ENCODE measurements at places on chromosomes 6 and 20.

DNA sequence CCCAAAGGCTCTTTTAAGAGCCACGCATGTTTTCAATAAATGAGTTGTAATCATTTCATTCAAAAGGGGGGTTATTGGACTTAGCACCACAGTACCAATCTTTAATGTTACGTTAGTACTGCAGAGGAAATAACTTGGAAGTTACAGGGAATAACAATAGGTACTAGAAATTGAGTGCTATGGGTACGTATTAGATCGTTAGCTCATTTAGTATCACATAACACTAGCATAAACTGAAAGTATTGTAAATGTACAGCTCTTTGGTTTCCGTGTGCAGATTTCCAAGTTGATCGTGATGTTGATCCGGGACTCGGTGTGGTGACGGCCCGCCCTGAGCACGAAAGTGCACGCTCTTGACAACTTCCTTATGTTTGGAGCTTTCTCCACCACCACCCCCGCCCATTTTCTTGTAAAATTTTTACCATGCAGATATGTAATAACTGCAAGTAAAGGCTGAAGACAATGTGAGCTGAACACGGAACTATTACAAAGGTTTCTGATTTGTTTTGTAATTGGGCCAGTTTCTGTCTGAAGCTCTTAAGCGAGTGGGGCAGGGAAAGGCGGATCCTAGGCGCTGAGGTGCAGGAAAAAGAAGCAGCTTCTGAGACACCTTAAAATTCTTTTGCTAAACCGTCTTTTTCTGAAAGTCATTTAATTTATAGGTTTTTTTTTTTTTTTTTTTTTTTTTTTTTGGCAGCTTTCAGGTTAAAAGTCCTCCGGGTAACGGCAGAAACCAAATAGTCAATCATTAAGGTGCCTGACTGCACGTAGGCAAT, 71.5 kb downstream of the HFE start:
- peaks cover 28% of the 10 kb centered on the region for H3K4me1 ChIP-seq
- H3K36me3 ChIP-seq = peaks cover 3% of the 10 kb centered on the region
- H3K4me3 ChIP-seq = peak overlapping the region; percentile 74
- H3K27ac ChIP-seq = peak overlapping the region; percentile 97
- no peaks in the 10 kb centered on the region for H3K27me3 ChIP-seq
- peak; percentile 50 for DNase-seq

DNA sequence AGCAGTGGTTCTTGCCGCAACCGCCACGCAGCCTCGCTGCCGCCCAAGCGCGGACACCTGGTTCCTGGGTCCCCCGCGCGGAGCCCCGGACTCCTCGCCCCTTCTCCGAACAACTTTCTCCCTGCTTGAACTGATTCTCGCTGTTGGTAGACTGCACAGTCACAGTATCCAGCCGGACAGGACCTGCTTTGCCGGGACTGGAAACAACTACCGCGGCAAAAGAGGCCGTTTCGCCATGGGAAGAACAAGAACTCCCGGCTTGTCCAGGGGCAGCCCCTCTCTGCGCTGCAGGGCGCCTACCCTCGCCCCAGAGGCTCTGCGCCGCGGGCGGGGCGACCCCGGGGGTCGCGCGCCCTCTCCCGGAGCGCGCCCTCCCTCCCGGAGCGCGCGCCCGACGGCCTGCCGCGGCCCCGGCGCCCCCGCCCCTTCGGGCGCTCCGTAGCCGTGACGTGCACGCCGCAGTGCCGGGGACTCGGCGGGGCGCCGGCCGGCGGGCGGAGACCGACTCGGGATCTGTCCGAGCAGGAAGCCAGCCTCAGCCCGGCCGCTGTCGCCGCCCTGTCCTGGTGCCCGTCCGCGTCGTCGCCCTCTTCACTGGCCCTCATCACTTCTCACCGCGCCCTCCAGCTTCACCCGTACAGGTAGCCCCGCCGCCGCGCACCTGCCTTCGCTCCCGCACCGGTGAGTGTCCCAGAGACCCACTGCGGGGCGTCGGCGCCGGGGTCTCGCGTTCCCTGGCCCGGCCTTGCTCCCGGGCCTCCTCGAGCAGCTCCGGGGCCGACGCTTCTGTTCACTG, at the start of gene MYO6:
TSS of gene MYO6 (plus strand) at position 497 of the 796 bp plus-strand sequence. CDS start 68,309 bp downstream, outside the sequence.
- peak; percentile 38 for DNase-seq
- peak within 1 kb of the TSS; percentile 80 for H3K4me3 ChIP-seq
- peaks cover 4% of the 10 kb centered on the region for H3K27me3 ChIP-seq
- H3K27ac ChIP-seq = peak within 1 kb of the TSS; percentile 67

GRCh38 chr6:53065266-53066076, at the start of gene FBXO9:
Gene FBXO9, plus strand, starts transcription at chr6:53065404. Its CDS starts 386 bp downstream, at chr6:53065790.
- peak within 1 kb of the TSS; percentile 88 for H3K27ac ChIP-seq
- H3K36me3 ChIP-seq = no peaks in the 10 kb centered on the region
- peak; percentile 85 for DNase-seq
- H3K27me3 ChIP-seq = no peaks in the 10 kb centered on the region

- H3K27me3 ChIP-seq = no peaks in the 10 kb centered on the region
- no peak overlapping the region for H3K4me3 ChIP-seq
- H3K27ac ChIP-seq = no peak overlapping the region
- H3K4me1 ChIP-seq = no peaks in the 10 kb centered on the region
- no peak for DNase-seq
These were observed 44.1 kb upstream of the NT5E start for GRCh38 chr6:85405853-85406198.

DNA sequence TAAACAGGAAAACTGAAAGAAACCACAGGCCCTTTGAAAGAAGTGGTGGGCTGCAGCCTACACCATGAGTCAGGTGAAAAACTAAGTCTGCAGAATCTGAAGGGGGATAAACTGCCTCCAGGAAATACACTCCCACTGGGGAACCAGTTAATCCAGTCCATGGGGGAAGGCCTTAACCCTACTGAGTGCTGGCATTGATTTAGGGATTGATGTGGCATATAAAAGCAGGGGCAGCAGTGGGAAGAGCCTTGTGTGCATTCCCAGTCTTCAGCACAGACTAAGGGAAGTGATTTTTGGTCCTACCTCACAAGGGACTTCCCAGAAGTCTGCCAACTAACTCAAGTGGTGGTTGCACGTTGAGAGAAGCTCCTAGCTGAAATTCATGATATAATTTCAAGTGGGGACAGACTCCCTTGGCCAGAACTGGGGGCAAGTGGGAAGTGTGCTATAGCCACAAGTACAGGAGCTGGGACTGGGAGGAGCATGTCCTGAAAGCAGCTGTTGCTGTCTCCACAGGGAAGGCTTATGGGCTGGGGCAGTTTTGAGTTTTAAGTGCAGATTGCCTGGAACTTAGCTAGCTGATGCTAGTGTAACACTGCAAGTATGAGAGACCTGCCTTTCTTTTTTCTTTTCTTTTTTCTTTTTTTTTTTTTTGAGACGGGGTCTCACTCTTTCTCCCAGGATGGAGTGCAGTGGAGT, 31.2 kb downstream of the CITED2 start:
- H3K36me3 ChIP-seq = no peaks in the 10 kb centered on the region
- H3K4me1 ChIP-seq = peaks cover 22% of the 10 kb centered on the region
- no peak for DNase-seq

- no peaks in the 10 kb centered on the region for H3K27me3 ChIP-seq
- H3K4me1 ChIP-seq = peaks cover 24% of the 10 kb centered on the region
- DNase-seq = no peak
- no peaks in the 10 kb centered on the region for H3K36me3 ChIP-seq
These were observed 1.3 kb upstream of the SNAI1 start for GRCh38 chr20:49981218-49982071.

DNA sequence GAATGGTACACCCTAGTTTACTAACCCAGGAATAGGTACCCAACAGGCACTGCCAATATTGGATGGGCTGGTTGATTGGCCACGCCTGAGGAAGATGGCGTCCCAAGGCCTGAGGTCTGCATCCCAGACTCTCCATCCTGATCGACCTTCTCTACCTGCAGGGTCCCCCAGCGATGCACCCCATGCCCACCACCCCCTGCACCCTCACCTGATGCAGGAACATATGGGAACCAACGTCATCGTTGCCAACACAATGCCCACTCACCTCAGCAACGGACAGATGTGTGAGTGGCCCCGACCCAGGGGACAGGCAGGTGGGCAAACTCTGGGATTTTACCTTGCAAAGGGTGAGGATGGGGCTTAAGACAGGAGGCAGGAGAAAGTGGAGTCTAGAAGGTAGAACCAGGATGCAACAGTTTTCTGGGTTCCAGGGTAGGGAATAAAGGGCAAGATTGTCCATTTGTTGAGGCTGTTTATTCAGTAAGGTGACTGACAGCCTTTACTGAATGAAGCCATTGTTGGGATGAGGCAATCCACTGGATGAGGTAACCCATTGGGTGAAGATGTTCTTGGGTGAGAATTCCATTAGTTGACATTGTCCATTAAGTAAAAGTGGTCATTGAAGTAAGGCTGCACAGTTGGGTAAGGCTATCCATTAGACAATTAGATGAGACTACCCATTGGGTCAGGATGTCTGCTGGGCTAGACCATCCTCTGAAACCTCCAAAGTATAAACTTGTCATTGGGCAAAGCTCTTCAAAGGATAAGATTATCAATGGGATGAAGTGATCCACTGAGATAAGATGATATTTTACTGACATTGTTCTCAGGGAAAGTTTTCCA, 47.3 kb upstream of the TTPAL start:
- no peaks in the 10 kb centered on the region for H3K27me3 ChIP-seq
- H3K36me3 ChIP-seq = no peaks in the 10 kb centered on the region
- H3K4me1 ChIP-seq = no peaks in the 10 kb centered on the region
- no peak overlapping the region for H3K27ac ChIP-seq
- DNase-seq = no peak
- no peak overlapping the region for H3K4me3 ChIP-seq

DNA sequence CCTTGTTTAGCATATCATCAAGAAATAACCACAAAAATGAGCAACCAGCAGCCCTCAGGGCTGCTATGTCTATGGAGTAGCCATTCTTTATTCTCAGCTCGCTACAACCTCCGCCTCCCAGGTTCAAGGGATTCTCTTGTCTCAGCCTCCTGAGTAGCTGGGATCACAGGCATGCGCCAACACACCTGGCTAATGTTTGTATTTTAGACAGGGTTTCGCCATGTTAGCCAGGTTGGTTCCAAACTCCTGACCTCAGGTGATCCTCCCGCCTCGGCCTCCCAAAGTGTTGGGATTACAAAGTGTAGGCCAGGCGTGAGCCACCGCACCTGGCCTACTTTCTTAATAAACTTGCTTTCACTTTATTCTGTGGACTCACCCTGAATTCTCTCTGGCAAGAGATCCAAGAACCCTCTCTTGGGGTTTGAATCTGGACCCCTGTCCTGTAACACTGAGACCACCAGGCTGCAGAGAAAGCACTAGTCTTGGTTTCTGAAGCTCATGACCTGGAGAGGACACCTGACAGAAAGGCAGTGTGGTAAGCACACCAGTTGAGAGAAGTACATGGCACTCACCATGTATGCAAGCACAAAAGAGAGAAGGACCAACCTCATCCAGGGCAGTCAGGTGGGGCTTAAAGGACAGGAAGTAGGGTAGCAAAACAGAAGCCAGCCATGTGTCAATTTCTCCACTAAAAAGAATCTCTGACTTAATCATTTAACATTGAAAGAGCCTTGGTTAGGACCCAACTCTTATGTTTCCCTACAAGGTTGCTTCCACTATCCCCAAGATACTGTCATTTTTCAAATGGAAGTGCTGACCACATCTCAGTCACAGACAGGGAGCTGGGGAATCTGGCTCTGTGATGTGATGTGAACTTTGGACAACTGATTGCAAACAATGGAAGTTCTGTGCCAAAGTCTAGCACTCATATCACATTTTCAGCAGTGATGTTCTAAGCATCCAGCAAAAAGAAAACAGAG, 97.4 kb upstream of the DST start:
- H3K27me3 ChIP-seq = no peaks in the 10 kb centered on the region
- no peaks in the 10 kb centered on the region for H3K36me3 ChIP-seq
- H3K27ac ChIP-seq = no peak overlapping the region
- H3K4me3 ChIP-seq = no peak overlapping the region

GRCh38 chr6:63415286-63415685, 95.5 kb upstream of the LGSN start:
- H3K27me3 ChIP-seq = no peaks in the 10 kb centered on the region
- no peaks in the 10 kb centered on the region for H3K36me3 ChIP-seq
- no peak overlapping the region for H3K27ac ChIP-seq
- no peaks in the 10 kb centered on the region for H3K4me1 ChIP-seq
